ENCODE measurements at places on chromosomes 1 and 21.
A peak's percentile ranks its signal among the peaks of the same experiment; 100 is the strongest.

- no peak for DNase-seq
These were observed 27.3 kb downstream of the ABL2 start for GRCh38 chr1:179202161-179202560.

DNA sequence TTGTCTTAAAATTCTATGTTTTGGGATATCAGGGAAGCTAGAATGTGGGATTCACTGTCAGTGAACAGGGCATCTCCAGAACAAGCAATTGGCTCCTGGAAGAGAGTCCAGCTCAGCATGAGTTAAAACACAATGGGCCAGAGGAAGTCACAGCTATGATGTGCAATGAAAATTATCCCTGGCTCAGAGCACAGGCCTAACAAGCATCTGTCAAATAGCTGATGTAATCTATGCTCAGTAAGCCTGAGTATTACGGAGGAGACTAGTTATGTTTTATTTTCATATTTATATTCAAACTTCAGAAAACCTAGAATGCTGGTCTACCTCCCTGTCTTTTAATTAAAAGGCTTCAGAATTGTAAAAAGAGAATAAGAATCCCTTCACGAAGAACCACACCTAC, 41.6 kb downstream of the PARP1 start:
- DNase-seq, result no peak

- peak; percentile 46 for DNase-seq
These were observed 21.5 kb upstream of the LEFTY2 start for GRCh38 chr1:225962440-225962975.

DNA sequence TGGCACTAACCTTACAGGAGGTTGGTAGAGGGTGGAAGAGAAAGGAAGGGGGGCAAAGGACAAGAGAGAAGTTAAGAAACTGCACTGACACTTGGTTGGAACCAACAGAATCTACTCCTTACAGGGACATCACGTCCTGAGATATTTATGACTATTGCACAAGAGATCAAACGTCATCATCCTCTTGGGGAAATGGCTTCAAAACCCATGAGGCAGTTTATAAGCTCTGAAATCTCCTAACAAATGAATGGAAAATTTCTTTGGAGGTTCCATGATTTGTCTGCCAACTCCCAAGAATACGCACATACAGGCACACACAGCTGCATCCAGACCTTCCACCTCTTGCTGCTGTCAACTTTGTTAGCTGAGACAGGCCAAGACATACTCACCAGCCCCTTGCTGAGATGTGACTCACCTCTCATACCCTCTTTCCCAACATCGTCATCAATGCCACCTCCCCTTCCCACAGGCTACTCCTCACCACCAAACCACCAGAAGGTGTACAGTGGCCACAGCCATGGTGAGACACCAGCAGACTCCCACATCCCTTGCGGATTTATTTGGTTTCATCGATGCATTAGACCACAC, 135.5 kb downstream of the SETD4 start:
- DNase-seq, result no peak
